NCI-H2107 (cell line): ENCODE measurements at places on chromosomes 1 and 21.

DNA sequence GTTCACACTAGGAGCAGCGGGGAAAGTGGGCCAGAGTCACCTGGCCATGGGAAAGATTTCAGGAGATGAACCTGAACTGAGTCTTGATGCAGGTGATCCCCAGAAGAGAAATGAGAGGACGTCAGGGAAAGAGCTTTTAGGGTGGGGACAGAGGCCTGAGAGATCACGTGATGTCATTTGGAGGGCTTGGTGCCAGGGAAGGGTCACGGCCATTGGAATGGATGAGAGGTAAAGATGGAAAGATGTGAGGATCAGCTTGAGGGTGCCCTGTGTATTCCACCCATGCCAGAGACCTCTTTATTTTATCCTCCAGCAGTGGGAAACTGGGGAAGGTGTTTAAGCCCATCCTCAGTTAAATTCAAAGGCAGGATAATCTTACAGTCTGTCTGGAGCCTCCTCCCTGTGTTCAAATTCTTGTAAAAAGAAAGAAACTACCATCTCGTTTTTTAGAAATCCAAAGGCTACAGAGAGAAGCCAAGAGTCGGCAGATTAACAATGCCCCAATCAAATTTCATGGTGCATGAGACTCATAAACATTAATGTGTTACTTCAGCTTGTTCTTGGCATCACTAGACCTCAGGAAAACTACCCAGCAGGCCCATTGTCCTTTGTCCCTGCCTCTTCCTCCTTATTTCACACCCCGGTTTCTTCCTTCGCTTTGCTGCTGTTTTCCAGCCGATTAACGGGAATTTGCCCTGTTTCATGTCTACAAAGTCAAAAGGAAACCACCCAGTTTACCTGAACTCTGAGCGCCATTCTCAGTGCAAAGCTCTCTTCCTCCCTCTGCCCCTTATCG, 93.1 kb upstream of the LRRC8D start:
- DNase-seq = no peak

GRCh38 chr1:33003657-33004056, 33.0 kb downstream of the AK2 start:
- no peak for DNase-seq

DNA sequence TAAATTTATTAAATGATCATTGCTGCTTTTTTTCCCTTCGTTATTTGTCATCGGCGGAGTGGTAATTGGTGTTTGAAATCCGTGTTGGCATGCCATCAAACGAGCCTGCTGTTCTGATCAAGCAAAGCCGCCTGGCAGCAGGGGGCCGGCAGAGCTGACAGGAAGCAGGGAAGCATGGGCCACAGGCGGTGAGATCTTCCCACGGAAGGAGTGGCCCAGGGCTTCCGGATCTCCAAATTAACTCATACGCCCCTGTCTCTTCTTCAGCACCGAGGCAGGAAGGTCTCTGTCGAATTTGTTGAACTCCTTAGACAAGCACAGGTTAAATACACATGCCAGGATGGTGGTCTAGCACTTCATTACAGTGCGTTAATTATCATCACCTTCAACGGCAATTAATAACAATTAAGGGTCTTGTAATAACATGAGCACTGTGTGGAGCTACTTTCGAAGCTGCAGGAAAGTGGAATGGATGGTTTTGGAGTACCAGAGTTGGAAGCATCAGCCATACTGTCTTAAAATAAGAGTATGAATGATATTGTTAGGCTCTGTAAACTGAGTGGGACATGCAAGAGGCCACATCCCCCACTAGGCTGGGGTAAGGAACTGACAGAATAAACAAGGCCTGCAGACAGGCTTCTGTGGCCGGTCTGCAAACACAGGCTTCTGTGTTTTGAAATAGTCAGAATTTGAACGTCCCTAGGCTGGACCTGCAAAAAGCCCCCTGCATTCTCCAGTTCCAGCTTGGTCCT, 199.4 kb upstream of the DAB1 start:
- no peak for DNase-seq

DNA sequence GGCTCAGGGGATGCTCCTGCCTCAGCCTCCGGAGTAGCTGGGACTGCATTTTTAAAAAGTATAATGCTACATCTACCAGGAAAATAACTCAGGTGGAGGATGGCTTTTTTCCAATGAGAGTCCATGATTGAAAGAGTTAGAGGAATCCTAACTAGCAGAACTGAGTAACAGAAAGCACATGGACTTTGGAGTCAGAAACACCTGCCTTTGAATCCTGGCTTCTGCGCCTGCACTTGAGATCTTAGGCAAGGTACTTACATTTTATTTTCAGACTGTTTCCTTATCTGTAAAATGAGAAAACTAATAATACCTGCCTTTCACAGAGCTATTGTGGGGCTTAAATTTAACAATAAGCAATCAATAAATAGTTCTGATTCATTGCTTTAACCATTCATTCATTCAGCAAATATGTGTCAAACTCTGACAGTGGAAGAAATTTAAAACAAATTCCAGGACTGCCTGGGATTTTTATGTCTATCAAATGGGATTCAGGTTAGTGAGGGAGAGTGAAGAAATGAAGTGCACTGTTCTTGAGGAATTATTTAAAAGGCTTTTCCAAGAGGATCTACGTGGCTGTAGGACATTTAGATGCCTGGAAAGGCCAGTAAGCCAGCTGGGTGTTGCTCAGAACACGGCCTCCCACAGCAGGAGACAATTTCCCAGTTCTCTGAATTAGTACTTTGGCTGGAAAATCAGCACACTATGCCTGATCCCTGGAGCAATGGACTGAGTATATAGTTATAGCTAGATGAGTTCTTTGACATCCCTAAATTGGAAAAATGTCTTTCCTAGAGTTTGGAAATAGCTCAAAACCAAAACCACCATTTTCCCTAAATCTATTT, 12.8 kb upstream of the LBR start:
- DNase-seq = no peak

DNA sequence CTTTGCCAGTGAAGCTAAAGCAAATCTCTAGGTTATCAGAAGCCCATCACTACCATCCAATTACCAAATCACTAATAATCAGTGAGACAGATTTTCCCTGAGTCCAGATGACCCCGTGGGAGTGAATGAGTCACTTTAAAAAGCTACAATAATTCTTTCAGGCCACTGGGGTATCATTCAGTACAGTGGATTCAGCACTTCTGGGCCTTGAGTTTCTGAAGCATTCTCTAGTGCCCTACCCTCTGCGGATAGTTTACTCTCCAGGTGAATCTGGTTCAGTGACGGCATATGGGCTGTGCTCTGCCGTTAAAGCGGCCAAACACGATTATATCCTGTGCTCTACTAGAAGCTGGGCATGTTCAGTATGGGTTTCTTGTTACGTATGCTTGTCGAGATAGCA, 26.1 kb downstream of the NR5A2 start:
- DNase-seq = no peak

- DNase-seq = no peak
Measured at GRCh38 chr1:157403608-157404007, 148.7 kb downstream of the FCRL5 start.

DNA sequence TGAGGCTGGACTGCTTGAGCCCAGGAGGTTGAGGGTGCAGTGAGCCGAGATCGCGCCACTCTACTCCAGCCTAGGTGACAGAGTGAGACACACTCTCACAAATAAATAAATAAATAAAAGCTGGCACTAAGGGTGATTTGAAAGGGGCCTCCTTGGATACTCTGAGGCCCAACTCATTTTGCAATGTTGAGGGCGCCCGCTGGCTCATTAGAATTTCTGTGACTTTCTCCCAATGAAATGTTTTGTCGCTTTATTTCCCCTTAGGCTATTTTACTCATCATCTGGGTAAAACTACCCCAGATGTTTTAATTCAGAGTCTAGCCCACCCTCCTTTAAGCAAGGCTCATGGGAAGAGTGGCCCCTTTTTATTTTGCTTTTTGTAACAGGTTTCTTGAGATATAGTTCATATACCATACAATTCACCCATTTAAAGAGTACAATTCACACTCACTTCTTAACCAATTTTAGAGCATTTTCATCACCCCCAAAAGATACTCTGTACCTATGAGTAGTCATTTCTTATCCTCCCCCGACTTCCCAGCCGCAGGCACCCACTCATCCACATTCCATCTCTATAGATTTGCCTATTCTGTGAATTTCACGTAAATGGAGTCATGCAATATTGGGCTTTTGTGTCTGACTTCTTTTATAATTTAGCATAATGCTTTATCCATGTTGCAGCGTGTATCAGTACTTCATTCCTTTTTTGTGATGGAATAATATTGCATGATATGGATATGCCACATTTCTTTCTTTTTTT, 259.1 kb downstream of the KAZN start:
- no peak for DNase-seq

- DNase-seq = no peak
Measured at GRCh38 chr1:172903581-172904220, 147.0 kb downstream of the TNFSF18 start.

DNA sequence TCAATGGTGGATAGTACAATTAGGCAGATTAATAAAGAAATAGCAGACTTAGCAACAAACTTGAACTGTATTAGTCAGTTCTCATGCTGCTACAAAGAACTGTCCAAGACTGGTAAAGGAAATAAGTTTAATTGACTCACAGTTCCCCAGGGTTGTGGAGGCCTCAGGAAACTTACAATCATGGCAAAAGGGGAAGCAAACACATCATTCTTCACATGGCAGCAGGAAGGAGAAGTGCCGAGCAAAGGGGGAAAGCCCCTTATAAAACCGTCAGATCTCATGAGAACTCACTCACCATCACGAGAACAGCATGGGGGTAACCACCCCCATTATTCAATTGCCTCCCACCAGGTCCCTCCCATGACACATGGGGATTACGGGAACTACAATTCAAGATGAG, 27.1 kb upstream of the PDE4B start:
- no peak for DNase-seq

DNA sequence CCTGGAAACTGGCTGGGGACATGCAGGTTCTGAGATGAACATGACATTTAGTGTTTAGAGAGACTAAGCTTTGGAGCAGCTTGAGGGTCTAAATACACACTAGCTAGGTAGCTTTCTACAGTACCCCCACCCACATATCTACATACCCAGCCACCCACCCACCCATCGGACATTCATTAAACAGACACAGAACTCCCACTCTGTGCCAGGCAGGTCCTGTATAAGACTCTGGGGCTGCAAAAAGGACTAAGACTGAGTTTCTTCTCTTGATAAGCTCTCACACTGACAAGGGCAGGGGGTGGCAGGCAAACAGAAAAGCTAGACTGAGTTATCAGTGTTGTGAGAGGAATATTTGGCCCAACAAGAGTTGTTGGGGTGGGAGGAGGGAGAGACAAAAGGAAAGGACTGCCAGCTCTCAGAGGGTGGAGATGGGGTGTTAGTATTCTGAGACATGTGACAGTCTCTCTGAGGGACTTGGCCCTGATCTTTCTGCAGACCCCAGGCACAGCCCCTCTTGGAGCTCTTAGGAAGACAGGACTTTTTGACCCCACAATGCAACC, 6.8 kb downstream of the MAP7D1 start:
- DNase-seq = no peak

- DNase-seq = no peak
Measured at GRCh38 chr1:36645867-36646266, 163.2 kb upstream of the CSF3R start.

DNA sequence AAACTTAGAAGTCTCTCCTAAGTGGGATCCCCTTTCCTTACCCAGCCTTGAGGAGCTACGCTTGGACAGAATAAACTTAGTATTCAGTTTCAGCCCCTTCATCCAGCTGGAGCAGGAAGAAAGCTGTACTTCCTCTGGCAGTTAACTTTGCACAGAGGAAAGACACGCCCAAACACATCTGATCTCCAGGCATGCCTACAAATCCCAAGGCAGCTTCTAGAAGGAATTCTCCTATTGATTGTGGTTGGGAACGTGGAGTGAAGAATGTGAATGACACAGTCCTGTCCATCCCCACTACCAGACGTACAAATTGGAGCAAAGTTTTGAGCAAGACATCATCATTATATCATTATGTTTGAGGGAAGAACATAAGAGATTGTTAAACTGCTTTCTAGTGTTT, 6.6 kb upstream of the AK4 start:
- no peak for DNase-seq

GRCh38 chr1:205293350-205294074, 28.0 kb downstream of the NUAK2 start:
- DNase-seq = no peak

- DNase-seq = no peak
Measured at GRCh38 chr1:92883297-92883696, 51.5 kb downstream of the RPL5 start.

- no peak for DNase-seq
Measured at GRCh38 chr1:30770150-30770549, 12.6 kb upstream of the LAPTM5 start.
